NCI-H1417 treated with DMSO at 0.1 percent for 48 hours (cell line): ENCODE measurements at places on chromosomes 13 and 19.

DNA sequence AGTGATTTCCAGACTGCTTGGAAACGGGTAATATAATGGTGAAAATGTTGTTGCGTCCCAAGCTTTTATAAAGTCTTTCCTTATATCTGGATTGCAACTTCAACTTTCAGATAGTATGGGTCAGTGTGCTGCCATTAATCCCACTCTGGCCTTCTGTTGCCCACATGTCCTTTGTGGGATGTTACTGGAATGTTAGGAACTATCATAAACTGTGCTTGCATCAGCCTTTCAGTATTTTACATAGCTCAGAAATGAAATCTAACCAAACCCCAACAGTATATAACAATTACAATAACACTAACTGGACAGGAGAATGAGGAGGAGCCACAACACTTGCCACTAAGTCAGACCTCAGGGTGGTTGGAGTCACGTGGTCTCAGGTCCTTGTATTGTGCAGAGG, 78.9 kb downstream of the LNX2 start:
- DNase-seq, result no peak

- no peak for DNase-seq
Measured at GRCh38 chr19:737591-738093, 13.3 kb upstream of the MISP start.

GRCh38 chr19:40742886-40743285, 7.4 kb downstream of the ACTMAP start:
- no peak for DNase-seq

- DNase-seq, result no peak
Measured at GRCh38 chr13:38814331-38814730, 127.5 kb downstream of the FREM2 start.

DNA sequence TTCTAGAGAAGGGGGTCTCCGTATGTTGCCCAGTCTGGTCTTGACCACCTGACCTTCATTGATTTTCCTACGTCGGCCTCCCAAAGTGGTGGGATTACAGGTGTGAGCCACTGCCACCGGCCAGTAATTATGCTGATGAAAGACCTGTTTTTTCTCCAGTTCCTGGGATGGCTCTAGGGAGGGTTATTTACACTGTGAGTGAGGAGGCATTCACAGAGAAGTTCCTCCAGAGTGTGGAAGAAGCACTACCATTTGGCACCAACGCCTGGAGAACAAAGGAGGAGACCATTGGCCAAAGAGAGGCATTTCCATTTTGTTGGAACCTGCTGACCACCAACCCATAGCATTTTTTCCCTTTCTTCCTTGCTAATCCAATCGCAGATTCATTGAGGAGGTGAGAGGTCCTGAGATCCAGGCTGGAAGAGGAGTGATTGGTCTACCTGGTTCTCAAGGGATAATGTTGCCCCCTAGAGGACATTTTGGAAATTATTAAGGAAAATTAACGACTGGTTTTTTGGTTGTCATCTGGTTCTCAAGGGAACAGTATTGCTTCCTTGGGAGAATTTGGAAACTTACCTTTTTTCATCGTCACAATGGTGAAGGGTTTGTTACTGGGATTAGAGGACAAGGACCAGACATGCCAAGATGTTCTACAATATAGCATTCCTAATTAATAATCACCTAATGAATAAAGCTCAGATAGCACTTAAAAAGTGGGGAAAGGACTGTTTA, 5.5 kb upstream of the SAE1 start:
- peak; percentile 12 for DNase-seq

DNA sequence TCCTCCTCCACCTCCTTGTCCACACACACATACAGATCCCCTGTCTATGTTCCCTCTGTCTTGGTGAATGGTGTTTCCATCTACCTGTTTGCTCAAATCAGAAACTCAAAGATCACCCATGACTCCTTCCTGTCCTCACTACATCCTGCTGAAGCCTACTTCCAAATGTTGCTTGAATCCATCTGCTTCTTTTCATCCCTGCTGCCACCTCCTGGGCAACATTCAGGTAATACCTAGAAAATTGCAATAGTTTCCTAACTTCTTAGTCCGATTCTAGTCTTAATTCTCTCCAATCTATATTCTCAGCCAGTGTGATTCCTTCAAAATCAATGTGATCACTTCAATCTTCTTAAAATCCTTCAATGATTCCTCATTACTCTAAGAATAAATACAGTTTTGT, 155.5 kb upstream of the STARD13 start:
- DNase-seq, result no peak

- DNase-seq, result no peak
Measured at GRCh38 chr13:30088312-30088855, 219.0 kb downstream of the KATNAL1 start.

DNA sequence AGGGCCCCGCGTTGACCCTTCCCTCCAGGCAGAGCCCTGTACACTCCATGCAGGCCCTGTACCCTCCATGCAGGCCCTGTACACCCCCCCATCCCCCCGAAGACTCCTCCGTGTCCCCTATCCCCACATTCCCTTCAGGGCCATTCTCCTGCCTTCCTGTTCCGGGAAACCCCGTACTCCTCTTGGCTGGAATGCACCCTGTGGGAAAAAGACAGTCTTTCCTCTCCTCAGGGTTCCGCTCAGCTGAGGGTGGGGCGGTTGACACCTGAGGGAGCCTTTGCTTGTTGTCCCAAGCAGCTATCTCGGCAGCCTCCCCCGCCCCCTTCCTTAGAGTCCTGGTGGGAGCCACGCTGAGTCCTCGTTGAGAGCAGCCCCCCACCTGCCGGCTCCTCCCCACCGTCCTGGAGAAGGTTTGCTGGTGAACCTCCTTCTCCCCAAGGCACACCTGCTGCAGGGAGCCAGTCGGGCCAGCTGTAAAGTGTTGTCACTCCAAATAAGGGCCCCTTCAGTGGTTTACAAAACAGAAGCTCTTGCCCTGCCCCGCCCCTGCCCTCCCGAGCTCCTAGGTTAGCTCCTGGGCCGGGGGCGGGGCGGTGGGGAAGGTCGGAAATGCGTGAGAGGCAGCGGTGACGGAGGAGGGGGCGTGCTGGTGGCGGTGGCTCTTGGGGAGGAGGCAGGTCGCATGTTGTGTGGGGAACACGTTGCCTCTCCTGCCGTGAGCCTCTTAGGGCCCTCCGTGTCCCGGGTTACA, 1.5 kb downstream of the GNA11 start:
- no peak for DNase-seq

GRCh38 chr13:39985071-39985470, 329.6 kb downstream of the COG6 start:
- DNase-seq, result no peak

- DNase-seq, result no peak
Measured at GRCh38 chr13:94710065-94710781, 2.1 kb downstream of the SOX21 start.

- no peak for DNase-seq
Measured at GRCh38 chr19:50567052-50567841, 988 bp downstream of the LRRC4B start.

DNA sequence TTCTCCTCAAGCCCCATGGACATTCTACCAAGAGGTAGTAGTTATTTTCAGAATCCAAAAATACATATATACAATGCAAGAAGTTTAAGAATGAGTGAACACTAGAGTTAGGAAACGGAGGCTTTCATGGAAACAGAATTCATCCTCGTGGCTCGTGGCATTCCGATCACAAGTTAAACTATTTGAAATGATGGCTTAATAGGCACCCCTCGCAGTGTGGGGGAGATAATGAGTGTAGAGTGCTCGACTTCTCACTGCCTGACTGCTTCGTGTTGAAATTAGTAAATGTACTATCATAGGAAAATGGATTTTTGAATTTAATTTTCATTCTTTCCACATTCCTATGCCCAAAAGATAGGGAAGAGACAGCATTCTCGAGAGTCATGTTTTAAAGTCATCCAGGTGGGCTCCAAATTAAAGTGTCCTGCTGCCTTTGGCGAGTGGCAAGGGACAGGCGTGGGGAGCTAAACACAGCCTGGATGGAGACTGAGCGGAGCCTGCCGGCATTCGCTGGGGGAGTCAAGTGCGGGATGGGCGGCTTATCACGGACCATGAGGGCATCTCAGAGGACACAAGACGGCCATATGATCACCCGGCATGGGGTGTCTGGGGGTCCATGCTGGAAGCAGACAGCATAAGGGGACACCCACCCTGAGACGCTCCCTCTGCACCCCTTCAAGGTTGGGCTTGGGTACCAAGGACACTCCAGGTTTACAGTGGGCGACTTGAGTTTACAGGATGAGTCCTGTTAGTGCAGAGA, 165.2 kb downstream of the TEX29 start:
- no peak for DNase-seq

GRCh38 chr13:109369353-109370052, 416.9 kb downstream of the IRS2 start:
- DNase-seq, result no peak

- DNase-seq, result no peak
Measured at GRCh38 chr19:1659084-1659427, 6.6 kb upstream of the TCF3 start.

GRCh38 chr13:60869941-60870613, 473.1 kb downstream of the TDRD3 start:
- no peak for DNase-seq

GRCh38 chr19:10389863-10390262, 9.5 kb upstream of the TYK2 start:
- no peak for DNase-seq

- no peak for DNase-seq
Measured at GRCh38 chr19:29944390-29945012, 2.5 kb downstream of the URI1 start.

DNA sequence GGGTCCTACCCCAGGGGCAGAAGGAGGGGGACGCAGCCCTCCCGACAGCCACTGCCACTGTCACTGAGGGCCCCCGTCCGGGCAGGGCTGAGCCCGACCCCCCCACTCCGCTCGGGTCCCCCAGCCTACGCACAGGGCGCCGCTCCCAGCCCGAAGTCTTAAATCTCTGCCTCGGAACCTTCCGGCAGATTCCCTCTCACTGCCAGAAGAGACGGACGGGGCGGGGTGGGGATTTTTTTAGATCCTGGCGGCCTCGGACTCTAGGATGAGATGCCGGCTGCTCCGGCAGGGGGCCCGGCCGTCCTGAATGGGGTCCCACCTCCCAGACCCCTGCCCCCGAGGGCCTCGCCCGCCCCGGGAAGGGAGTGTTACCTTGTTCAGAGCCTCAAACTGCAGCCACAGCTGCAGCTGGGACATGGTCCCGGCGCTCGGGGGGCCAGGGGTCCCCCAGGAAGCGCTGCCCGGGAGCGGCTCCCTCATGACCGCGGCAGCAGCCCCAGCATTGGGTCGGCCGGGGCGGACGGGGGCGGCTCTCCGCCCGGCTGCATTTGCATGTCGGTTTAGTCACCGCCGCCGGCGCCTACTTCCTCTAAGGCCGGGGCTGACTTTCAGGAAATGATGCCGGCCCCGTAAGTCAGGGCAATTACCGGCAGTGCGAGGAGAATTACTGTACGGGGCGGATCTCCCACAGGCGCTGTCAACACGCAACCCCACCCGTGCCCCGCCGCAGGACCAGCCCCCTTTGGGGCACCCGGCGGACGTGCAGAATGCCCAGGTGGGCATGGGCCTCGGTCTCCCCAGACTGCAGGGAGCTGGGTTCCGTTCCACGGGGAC, 28.1 kb downstream of the GPX4 start:
- DNase-seq, result no peak

DNA sequence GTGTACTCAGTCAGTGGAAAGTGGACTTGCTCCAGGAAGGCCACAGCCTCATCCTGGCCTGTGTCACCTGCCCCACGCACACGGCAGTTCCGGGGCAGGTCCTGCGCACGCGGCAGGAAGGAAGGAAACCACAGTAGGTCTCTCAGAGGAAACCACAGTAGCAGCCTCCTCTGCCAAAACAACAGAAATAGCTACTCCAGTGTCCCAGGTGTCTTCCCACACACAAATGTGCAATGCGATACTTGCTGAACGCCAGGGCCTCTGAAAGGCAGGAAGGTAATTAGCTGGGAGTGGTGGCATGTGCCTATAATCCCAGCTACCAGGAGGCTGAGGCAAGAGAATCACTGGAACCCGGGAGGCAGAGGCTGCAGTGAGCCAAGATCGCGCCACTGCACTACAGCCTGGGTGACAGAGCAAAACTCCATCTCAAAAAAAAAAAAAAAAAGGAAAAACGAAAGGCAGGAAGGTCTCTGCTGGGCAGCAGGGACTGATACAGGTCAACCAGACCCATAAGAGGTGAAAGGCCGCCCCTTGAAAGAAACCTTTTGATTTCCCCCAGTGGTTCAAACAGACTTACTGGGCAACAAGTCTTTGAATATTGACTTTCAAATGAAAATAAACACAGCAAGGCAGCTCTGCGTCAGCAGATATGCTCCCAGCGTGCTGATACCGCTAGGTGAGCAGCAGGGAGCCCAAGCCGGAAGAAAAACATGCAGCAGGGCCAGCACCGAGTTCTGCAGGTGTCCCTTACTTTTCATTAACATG, 49.5 kb downstream of the CRYL1 start:
- DNase-seq, result no peak

GRCh38 chr19:2337329-2337707, 8.8 kb downstream of the SPPL2B start:
- no peak for DNase-seq

DNA sequence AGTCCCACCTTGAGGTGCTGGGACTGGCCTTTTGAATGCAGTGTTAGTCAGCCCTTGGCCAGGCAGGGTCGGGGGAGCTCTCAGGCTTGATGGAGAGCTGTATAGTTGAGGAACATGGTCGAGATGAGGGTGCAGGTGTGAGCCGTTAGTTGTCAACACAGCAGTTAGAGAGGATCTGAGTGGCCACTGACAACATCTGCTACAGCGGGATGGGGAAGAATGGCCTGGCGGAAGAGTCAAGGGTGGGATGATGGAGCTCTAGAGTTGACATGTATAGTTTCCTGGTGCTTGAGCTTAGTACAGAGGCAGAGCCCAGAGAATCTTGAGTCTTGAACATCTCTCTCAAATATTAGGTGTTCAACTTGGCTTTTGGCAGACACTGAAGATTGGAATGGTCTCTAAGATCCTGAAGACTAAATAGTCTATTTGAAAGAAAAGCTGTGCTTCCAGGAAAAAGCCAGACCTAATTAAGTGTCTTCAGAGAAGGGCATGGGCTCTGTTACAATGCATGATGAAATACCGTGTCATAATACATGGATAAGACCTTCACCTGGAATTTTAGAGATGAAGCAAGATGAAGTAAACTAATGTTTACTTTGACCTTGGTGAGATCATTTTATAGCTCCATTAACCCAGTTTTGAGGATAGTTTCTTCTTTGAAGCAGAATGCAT, 9.7 kb downstream of the PCCA start:
- DNase-seq, result no peak

GRCh38 chr13:24511019-24511815, 1.4 kb downstream of the PARP4 start:
- DNase-seq, result no peak

GRCh38 chr19:45403781-45404556, 900 bp downstream of the PPP1R13L start:
- DNase-seq, result no peak
